DMS79 (cell line): ENCODE measurements at places on chromosomes 3 and 15.

DNA sequence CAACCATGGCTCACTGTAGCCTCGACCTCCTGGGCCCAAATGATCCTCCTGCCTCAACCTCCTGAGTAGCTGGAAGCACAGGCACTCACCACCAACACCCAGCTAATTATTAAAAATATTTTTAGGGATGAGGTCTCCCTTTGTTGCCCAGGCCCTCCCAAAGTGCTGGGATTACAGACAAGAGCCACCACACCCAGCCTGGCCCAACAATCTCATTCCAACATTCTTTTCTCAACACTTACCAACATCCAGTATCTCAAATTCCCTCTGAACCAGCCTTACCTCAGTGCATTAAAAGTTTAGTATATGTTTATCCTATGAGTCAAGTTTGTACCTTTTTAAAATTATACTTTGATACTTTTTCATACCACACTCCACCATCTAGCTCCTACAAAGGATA is 25.0 kb downstream of the ANXA2 start:
- no peak for DNase-seq

DNA sequence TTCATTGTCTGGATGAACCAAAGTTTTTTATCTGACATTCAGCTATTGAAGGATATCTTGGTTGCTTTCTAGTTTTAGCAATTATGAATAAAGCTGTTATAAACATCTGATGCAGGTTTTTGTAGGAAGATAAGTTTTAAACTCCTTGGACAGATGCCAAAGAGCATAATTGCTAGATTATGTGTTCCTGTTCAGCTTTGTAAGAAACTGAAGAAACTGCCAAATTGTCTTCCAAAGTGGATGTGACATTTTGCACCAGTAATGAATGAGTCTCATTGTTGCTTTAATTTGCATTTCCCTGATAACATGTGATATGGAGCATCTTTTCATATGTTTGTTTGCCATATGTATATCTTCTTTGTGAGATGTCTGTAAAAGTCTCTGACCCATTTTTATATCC is 239.9 kb upstream of the TTC14 start:
- DNase-seq, result no peak

GRCh38 chr15:72982714-72983113 is 69.5 kb upstream of the NEO1 start:
- DNase-seq, result no peak

GRCh38 chr3:145359040-145359439 is 801.9 kb downstream of the PLOD2 start:
- DNase-seq, result no peak

DNA sequence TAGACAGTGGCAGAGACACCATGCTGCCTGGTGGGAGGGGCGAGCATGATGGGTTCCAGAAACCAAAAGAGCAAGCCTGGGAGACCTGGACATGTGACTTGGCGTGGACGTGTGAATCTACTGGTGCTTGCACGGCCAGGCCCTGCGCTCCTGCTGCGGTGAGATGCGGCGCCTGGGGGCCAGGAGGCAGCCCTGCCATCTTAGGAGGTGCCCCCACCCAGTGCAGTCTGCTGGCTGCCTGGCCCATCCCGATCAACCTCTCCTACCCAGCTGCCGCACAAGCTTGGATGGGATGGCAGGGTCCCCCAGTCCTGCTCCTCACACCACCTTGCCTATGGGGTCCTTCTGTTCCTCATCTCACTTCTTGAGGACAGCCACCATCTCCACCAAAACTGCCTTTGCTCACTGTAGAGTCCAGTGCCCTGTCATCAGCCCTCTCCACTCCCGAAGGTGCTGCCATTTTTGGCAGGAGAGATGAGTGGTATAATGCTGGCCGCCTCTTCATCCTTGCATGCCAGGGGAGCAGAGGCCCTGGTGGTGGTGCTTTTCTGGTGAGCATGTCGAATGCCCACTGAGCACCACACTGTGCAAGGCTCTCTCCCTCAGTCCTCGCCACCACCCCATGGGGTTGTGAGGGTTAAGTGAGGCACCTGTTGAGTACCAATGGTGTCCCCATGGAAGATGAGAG is 3.1 kb upstream of the ABTB1 start:
- no peak for DNase-seq

- no peak for DNase-seq
Observed at GRCh38 chr3:61356685-61357084, 105.4 kb upstream of the FHIT start.

- DNase-seq, result no peak
Observed at GRCh38 chr3:112649478-112649735, 8.5 kb upstream of the CCDC80 start.
